T-helper 2 cell (primary cell): ENCODE measurements at places on chromosomes 16 and 17.

GRCh38 chr16:85316321-85316919 is 204.1 kb upstream of the CIBAR2 start:
- DNase-seq, result peak; percentile 49

- DNase-seq, result no peak
Measured at GRCh38 chr17:3594051-3594800, 15.0 kb downstream of the TRPV1 start.

DNA sequence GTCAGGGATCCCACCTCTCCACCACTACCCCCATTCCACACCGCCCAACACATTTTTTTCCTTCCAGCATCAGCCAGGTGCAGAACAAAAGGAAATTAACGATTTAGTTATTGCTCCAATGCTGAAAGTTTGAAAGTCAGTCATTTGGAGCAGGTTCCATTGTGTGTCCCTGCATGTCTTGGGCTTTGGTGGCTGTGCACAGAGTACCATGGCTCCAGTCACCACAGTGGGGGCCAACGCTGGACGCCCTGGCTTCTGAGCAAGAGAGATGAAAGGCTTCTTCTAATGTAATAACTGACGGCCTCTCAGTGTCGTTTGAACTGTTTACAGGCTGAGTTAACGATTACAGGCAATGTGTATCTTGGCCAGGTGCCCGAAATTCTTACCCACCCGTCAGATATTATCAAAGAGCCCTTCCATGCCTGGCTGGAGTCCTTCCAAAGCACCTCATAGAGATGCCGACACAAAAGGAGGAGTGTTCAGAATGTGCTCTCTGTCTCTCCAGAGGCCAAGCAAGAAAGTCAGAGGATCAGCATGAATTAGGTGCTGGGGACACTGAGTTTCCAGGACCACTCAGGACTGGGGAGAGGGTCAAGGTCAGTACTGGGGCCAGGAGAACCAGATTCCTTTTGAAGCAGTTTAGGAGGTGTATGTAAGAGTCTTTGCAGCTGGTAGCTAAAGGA is 25.9 kb downstream of the RNF43 start:
- no peak for DNase-seq

GRCh38 chr17:48429638-48430586 is at the start of gene SKAP1:
TSS of gene SKAP1 (minus strand) at chr17:48430214.
- peak; percentile 49 for DNase-seq

DNA sequence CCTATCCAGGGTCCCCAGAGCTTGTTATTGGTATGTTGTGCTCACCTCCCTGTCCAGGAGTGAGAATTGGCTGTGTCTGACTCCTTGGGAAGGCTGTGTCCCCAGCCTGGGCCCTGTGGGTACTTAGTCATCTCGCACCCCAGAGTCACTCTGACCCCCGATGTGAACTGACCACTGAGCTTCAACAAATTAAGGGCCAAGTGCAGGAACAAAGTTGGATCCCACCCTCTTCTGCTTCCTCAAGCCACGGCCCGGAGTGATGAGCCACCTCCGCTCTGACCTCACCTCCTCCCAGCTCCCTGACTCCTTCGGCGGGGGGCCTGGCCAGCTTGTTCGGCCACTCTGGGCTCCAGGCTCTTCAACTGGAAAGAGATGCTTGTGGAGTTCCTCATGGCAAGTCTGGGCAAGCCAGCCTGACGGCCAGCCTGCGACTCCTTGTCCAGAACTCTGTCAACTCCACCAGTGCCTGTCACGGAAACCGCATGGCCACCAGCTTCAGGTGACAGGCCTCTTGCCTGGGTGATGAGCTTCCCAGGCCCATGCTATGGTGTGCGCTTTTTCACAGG is 22.3 kb upstream of the MPRIP start:
- no peak for DNase-seq

- DNase-seq, result no peak
Measured at GRCh38 chr17:38591759-38592241, 14.0 kb downstream of the SRCIN1 start.

- DNase-seq, result no peak
Measured at GRCh38 chr16:31168848-31169247, 11.1 kb upstream of the FUS start.

DNA sequence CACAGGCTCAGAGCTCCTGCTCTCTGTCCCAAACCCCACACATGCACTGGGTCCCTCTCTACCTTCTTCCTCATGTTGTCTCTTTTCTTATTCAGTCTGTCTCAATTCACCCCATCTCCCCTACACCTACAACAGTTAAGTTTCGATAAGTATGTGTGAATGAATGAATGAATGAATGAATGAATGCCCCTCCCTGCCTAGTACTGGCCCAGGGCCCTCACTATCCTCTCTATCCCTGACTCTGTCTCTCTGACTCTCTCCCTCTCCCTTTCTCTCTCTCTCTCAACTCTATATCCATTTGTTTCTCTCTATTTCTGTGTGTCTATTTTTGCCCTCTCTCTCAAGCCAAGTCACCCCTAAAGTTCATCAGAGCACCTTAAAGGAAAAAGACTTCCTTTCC is 6.7 kb upstream of the KRT9 start:
- DNase-seq, result no peak

DNA sequence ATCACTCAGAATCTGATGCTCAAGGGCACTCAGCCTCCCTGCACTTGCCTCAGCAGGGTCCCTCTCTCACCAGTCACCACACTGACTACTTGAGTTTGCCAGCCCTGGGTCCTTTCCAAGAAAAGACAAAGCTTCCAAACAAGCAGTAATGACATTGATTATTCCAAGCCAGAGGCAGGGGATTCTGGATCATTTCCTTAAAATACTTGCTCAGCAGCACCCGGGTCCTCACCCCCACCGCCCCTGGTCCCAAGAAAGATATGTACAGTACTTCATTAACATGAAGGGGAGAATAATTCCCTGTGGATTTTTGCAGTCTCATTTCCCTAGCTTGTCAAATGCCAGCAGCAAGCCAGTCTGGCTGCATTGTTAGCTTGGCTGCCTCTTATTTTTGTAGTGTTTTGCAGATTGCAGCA is 83.2 kb upstream of the GNAO1 start:
- no peak for DNase-seq

DNA sequence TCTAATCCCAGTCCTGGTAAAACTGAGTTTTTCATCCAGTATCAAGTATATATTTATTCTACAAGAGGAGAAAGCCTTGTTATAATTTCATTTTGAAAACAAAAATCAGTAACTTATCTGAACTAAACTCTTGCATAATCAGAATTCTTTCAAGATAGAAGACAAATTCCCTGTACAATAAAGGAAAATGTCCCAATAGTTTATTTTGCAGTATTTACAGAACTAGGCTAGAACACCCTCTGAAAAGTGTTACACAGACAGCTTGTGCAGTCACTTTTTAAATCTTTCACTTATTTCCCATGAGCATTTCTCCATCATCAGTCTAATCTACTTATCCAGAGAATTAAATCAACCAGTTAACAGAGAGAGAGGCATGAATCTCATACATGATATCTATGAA is 48.5 kb downstream of the SPOP start:
- no peak for DNase-seq

DNA sequence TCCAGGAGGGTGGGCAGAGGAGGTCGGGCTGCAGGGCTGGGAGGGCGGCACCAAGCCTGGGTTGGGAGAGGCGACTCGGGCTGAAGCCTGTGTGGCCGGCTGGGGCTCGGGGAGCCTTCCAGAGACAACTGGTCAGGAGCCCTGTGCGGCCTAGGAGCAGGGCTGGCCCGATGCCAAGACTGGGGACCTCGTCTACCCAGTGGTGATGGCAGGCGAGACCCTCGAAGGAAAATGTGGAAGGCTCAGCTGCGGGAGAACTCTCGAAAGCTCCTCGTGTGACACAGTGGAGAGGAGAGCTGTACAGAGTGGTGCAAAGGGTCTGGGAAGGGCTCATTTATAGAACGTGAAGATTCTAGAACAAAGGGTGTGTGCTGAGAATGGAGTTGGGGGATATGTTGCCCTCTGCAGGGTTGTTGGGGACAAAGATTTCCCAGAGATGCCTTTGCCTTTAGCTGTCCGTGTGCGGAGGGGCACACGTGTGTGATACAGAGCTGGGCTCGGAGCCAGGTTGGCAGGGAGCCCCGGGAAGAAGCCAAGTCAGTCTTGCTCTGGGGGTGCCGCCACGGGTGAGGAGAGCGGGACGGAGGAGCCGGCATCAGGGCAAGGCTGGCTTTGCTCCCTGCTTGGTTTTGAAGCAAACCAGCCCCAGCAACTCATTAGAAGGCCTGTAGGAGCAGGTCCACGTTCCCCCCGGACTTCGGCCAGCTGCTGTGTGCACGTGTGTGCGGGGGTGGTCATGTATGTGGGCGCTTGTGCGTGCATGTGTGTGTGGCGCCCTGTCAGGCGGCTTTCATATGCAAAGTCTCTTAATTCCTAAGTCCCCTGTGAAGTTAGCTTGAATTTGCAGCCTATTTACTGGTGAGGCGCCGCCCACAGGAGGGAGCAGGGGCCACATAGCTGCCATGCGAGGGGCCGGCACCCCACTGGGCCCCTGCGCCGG is 132.4 kb upstream of the CHMP6 start:
- DNase-seq, result no peak

GRCh38 chr16:57893217-57893558 is 77.7 kb downstream of the CNGB1 start:
- no peak for DNase-seq

DNA sequence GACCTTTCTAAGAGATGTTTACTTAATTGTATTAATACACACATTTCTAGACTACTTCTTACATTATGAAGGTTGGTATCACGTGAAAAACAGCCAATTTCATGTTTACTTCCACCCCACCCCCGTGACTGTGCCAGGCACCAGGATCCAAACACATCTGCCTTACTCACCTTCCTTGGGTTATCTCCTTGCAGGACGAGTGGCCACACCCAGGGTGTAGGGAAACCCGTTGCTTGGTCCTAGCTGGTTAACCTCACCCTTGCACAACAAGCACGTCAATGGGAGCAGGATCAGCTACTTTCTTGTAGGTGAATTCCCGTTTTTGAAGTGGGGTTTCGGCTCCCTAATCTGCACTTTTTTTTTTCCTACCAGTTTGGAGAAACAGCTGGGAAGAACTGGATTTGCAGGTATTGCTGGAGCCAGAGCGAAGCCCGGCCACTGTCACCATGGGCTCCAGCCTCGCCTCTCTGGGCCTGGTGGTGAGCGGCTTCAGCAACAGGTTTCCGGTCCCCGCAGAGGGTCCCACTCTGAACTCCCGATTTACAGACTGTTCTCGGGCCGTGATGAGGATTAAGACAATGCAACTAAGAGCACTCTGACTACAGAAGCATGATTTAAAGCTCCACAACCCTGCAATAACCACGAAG is 2.1 kb upstream of the UBB start:
- no peak for DNase-seq

DNA sequence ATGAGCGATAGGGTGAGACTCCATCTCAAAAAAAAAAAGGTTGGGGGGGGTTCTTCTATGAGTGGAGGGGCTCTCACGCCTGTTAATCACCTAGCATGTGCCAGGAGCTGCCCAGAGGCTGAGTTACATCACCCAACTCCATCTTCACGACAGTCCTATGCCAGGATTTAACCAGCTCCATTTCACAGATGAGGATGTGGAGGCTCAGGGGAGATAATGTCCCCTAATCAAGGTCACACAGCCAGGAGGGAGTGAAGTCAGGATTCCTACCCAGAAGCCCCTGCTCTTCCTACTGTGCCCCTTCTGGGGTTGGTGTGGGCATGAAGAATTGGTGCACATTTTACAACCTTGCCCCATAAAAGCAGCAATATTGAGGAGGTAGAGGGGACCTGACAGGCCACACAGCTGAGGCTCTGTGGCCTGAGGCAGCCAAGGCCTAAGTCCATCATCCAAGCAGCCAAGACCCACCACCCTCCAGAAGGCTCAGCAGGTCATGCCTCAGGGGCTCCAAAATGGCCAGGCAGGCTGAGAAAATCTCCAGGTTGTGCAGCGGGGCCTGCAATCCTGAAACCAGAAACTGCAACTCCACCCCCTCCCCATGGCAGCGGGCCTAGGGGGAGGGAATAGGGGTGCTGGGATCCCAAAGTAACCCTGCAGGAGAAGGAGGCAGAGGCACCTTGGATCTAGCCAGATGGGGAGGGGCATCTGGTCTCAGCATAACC is 6.9 kb downstream of the PPY start:
- DNase-seq, result no peak

GRCh38 chr16:27088216-27088615 is 21.5 kb downstream of the C16orf82 start:
- DNase-seq, result no peak

DNA sequence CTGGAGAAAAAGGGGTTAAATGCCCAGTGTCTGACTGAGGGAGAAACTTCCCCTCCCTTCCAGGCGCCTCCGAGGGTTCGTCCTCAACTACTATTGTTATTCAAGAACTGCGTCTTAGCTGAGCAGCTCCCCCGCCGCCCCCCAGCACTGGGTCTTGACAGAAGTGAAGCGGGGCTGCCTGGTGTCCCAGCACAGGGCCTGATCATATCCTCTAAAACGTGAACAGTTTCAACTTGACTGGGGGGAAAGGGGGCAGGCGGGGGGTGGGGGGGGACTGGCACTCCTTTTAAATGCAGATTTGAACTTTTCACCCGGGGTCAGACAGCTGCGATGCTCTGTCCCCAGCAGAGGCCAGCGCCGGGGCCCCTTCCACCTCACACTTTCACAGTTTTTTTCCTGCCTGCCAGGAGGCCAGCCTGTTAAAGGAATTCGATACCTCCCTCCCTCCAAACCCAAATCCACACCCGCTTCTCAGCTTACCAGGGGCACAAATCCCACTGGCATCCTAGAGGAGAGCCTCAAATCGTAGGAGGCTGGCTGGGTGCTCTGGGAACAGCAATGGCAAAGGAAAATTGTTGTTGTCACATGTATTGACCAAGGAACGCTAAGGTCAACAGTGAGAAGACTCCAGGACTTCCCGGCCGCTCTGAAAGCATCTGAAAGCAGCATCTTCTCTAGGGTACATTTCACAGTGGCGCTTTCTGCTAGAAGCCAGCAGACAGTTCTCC is 14.5 kb downstream of the ZFHX3 start:
- DNase-seq, result no peak

DNA sequence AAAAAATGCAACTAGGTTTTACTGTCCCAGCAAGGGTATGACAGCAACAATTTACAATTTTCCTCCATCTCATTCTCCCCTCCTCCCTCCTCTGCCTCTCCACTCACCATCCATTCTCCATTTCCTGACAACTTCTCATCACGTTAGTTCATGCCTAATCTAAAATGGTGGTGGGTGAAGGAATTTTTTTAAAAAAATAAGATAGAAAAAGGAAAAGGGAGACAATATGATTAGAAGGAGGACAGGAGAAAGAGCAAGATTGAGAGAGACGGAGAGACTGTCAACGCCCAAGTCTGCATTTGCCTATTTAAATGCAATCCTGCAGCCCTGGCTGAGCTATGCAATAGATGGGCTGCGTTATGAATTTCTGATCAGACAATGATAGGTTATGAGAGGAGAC is 380.7 kb upstream of the PSMD7 start:
- no peak for DNase-seq
